ENCODE measurements at places on chromosomes 7 and 10.

- no peak for DNase-seq
These were observed 434.3 kb downstream of the MDFIC start for GRCh38 chr7:115356139-115356746.

GRCh38 chr7:53413021-53413420 is 377.6 kb downstream of the POM121L12 start:
- DNase-seq, result no peak

DNA sequence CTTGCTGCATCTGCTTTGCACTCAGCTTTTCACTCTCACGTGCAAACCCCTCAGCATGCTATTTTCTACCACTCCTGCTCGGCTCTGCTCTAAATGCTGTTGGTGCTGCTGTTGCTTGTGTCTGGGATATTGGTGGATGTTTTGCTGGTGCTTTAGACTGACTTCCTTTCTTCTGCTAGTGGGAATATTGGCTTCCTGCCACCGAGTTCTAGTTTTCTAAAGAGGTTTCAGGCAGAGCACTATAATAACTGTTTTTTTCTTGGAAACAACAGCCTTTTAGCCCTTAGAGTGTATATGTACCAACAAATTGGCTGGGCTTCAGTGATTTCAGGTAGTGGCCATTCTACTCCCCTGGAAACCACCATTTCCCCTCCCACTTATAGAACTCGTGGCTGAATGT is 27.8 kb downstream of the TMEM236 start:
- no peak for DNase-seq

DNA sequence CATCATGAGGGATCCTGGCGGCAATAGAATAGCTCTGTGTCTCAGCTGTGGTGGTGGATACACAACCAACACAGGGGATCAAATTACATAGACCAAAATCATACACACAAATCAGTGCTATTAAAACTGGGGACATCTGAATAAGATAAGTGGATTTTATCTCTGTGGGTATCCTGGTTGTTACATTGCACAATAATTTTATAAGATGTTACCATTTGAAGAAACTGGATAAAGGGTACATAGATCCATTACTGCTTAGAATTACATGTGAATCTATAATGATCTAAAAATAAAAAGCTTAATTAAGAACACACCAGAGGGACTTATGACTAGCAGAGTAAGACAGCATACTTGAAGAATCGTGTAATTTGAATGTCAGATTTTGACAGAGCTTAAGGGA is 8.2 kb upstream of the FAM3C start:
- DNase-seq, result no peak

DNA sequence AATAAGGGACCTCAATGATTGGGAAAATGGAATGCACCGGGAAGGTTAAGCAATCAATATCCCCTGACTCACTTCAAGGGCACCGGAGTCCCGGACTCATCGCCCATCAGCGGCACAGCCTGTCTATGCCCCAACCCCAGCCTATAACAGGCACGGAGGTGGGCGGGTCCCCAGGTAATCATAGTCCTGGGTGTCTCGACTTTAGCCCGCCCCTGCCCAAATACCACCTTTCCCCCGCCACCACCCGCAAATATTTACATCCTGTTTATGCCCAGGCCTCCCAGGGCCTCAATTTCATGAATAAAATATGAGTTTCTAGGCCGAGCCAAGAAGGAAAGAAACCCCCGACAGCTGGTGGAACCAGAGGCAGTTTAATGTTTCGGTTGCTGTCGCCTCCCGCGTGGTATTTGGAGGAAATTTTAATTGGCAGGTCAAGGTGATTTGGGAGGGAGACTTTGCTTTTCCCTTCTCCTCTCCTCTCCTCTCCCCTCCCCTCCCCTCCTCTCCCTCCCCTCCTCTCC is 15.6 kb upstream of the RFC2 start:
- peak; percentile 17 for DNase-seq

DNA sequence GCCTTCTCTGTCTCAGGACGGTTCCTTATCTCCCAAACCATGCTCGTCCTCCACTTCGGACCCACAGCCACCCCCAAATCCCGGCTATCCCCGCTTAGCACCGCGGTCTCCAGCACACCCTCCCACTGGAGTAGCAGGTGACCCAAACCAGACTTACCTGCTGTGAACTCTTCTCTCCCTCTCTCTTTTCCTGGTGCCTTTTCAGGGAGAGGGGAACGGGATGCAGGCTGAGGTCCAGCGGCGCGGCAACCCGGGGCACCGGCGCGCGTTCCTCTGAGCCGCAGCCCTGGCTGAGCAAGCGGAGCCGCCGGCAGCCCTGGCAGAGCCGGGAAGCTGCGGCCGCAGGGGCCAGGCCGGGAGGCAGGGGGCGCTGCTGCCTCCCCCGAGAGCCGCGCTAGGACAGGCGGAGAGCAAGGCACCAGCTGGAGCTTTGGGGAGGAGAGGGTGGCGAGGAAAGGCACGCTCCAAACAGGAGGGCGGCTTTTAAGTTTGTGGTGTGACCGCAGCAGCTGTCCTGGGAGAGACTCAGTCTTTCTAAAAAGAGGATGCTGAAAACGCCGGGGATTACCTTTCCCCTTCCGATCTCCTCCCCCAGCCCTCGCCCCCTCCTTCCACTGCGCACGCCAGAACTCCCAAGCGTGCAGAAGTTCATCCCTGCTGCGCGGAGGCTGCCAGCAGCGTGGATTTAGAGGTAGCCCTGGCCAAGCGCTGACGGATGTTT is at the start of gene SEMA3D:
SEMA3D (minus strand) TSS at position 536 of the 721 bp plus-strand sequence. CDS start 65,165 bp downstream, outside the sequence.
- no peak for DNase-seq

GRCh38 chr7:131873581-131873980 is 317.2 kb upstream of the PODXL start:
- DNase-seq, result no peak

GRCh38 chr10:3056280-3057037 is 10.9 kb upstream of the PFKP start:
- DNase-seq, result no peak

- DNase-seq, result peak; percentile 8
These were observed 75.7 kb upstream of the CCDC71L start for GRCh38 chr7:106736508-106737201.
